ENCODE measurements at places on chromosomes 5 and 9.

- no peak for DNase-seq
Observed at GRCh38 chr5:160805376-160805775, 46.6 kb downstream of the ATP10B start.

GRCh38 chr5:88226881-88227450 lies 41.7 kb downstream of the TMEM161B start:
- DNase-seq, result no peak

- no peak for DNase-seq
Observed at GRCh38 chr9:38371495-38371894, 21.0 kb upstream of the ALDH1B1 start.

GRCh38 chr9:79572608-79573411 lies 1.0 kb downstream of the TLE4 start:
- no peak for DNase-seq

- no peak for DNase-seq
Observed at GRCh38 chr5:135568923-135569360, 9.8 kb downstream of the CXCL14 start.

DNA sequence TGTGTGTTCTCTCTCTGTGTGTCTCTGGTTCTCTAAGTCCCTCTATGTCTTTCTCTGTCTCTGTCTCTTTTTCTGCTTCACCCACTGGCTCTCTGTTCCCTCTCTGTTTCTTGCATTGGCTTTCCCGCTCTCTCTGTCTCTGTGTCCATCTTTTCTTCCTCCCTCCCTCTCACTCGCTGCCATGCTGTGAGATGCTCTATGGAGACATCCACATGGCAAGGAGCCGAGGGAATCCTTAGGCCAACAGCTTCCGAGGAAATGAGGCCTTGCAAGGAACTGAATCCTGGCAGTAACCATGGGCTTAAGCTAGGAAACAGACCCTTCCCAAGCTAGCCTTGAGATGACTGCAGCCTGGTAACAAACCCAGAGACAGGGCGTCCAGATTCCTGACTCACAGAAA lies 117.3 kb downstream of the BRINP1 start:
- DNase-seq, result no peak

GRCh38 chr9:28883234-28883633 lies 1310.0 kb upstream of the C9orf72 start:
- no peak for DNase-seq

- DNase-seq, result no peak
Observed at GRCh38 chr5:30156156-30156555, 1037.3 kb upstream of the CDH6 start.
